ENCODE measurements at places on chromosomes 12 and 14.

- no peak for DNase-seq
Measured at GRCh38 chr12:96822641-96823040, 84.4 kb upstream of the NEDD1 start.

DNA sequence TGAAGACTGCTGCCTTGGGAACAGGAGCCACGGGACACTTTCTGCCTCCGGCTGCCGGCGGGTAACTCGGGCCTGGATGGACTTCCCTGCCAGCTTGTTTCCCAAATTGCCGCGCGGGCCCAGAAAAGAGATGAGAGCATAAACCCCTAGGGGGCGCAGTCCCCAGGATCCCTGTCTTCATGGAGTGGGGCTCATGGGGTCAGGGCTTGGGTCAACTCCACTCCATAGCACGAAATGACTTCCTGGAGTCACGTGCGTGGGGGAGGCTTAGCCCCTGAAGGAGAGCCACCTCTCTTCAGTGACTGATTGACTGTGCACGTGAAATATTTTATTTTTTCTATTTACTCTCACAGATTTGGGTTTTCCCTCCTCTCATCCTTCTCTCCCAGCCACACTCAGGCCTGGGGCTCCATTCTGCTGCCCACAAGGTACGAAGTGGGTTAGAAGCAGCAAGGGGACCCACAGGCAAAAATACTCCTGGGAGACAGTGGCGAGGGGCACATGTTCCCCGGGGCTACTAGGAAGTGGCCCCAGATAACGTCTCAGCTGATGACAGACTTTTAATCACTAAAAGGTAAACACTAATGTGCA, 10.0 kb downstream of the PGF start:
- DNase-seq = no peak

- DNase-seq = no peak
Measured at GRCh38 chr12:1608713-1609119, 14.3 kb upstream of the FBXL14 start.

GRCh38 chr14:53450871-53451270, 297.7 kb upstream of the DDHD1 start:
- DNase-seq = no peak

Measured in natural killer cell (primary cell).